ENCODE measurements at places on chromosomes 12 and 14.

DNA sequence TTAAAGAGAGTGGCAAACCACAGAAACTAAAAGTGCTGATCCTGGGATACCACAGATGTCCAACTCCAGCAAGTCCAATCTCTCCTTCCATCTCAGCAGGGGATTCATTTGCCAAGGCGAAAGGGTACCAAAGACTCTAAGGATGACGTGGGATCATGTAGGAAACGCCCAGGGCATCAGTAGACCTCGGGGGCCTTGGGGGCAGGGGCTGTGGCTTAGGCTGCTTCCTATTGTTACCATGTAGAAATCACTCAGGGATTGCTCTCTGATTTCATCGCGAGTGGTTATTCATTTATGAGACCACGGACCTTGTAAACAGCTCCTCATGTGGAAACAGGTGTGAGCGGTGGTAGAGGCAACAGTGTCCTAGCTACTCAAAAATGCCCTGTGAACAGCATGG is 149.3 kb upstream of the FKBP4 start:
- DNase-seq = no peak

- no peak for DNase-seq
These were observed 122.0 kb downstream of the AACS start for GRCh38 chr12:125187148-125187745.

GRCh38 chr12:1384910-1385309 is 209.5 kb downstream of the FBXL14 start:
- no peak for DNase-seq

DNA sequence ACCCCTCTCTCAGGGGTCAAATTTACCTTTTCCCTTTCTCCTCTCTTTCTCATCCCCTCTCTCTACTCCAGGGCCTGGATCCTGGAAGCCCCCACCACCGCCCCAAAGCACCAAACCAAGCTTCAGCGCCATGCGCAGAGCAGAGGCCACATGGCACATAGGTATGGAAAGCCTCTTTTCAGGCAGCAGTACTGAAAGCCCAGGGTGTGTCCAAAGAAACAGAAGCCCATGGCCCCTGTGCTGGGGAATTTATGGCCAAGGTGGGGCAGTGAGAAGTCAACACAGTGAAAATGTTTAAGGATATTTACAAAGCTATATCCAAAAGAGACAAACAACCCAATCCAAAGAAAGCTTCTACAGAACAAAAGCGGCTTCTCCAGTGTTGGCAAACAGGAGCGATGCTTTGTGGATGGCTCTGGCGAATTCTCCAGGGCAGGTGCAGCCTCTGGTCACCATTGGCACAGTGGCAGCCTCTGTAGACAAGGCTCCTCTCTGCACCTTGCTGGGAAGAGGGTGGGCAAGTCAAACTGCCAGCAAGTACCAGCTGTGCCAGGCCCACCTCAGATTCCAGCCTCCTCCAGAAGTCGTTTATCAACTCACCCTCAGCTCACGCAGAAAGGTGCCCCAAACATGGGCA is 4.7 kb upstream of the CPNE6 start:
- DNase-seq = no peak

DNA sequence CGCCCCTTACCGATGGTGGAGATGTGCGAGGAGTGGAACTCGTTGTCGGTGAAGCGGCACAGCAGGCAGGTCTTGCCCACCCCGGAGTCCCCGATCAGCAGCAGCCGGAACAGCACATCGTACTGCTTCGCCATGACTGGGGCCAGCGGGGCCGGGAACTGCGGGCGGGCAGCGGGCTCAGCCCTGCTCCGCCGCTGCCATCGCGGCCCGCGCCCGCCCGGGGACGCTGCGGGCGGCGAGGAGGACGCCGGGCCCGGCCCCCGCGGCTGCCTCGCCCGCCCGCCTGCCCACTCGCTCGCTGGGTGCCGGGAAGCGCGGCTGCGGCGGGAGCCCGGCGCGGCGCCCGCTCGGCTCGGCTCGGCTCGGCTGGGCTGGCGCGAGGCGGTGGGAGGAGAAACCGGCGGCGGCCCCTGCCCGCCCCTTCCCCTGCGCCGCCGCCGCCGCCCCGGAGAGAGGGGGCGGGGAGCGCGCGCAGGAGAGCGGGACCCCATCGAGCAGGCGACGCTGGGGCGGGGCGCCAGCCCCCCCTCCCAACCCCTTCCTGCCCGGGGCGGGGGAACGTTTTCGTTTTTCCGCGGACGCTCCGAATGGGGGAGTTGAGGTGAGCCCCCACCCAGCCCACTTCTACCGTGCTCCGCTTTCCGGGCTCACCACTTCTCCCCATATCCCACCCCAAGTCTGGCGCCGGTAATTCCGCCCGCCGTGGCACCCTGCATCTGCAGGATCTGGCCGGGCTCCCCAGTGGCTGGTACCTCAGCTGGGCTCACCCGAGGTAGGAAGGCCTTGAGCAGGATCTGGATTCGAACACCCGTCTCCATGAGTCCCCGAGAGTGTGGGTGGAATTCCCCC is at the start of gene RAB15:
Gene RAB15, minus strand, starts transcription at position 394 of the 849 bp plus-strand sequence. Its CDS starts 260 bp downstream, at position 134.
- no peak for DNase-seq

- DNase-seq = no peak
These were observed 57.0 kb downstream of the ZNF664 start for GRCh38 chr12:124030008-124030407.

GRCh38 chr14:82779301-82779700 is 1245.6 kb upstream of the SEL1L start:
- DNase-seq = no peak

- DNase-seq = no peak
These were observed 41.0 kb downstream of the BDKRB1 start for GRCh38 chr14:96297000-96297399.

DNA sequence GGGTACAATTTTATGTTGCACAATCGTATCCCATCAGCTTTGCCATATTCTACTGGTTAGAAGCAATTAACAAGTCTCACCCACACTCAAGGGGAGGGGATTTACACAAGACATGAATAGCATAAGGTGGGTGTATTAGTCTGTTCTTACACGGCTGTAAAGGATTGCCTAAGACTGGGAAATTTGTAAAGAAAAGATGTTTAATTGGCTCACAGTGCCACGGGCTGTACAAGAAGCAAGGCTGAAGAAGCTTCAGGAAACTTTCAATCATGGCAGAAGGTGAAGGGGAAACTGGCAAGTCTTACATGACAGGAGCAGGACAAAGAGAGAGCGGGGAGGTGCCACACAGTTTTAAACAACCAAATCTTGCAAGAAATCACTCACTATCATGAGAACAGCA is 231.8 kb upstream of the AMIGO2 start:
- DNase-seq = no peak

GRCh38 chr12:96302687-96303310 is 97.4 kb downstream of the CDK17 start:
- DNase-seq = no peak

GRCh38 chr12:123120452-123121166 is 30.3 kb downstream of the PITPNM2 start:
- no peak for DNase-seq

- no peak for DNase-seq
These were observed 124.2 kb downstream of the DENND5B start for GRCh38 chr12:31466768-31467167.

- peak; percentile 59 for DNase-seq
These were observed 67.7 kb upstream of the TBX3 start for GRCh38 chr12:114751712-114752111.

GRCh38 chr14:91396959-91397815 is 20.4 kb downstream of the CCDC88C start:
- DNase-seq = no peak

- DNase-seq = no peak
These were observed 11.1 kb upstream of the INF2 start for GRCh38 chr14:104678346-104678745.

DNA sequence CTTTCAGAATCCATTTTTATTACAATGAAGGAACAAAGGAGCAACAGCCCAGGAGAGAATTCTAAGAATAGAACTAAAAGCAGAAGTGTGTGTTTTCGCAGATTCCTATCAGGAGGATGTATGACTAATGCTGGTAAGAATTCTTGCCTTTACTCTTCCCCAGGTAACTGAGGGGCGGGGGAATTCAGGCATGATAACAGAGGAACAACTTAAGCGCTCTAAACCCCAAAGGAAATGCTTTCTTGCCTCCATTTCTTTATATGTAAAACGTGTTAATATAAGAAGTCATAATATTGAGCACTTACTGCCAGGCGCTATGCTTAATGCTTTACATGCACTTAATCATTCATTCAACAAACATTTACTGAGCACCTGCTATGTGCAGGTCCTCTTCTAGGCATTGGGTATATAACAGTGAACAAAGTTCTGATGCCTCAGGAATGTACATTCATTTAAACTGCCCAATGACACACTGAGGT is 4.5 kb downstream of the HCAR1 start:
- peak; percentile 25 for DNase-seq

- DNase-seq = no peak
These were observed 17.8 kb upstream of the BCL7A start for GRCh38 chr12:122003651-122004611.

DNA sequence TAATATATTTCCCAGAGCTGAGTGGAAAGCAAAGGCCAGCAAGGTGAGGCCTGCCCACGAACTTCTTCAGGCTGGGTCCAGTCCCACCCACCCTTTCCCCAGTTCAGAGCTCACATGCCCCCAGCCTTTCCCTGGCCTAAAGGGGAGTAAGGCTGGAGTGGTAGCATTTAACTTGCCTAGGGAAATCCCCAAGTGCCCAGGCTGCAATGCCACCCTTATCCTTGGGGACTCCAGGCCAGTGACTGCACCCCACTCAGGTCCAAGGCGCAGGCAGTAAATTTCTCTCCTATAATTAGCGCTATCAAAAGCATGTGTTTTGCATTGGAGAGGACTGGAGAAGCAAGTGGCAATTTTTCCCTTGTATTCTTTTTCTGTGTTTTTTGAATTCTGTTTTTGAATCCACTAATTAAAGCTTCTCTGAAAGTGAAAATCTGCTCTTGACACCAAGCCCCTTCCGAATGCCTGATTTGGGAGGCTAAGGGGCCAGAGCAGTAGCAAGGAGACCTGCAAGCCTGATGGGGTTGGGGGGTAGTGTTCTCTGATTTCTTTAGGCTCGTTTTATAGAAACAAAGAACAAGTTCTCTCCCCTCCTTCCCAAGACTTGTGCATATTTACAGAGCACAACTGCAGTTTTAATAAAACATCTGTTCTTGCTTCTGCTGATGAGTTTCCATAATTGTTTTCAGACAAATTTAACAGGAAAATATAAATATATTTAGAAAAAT is 3.5 kb upstream of the HOXC6 start:
- DNase-seq = no peak

DNA sequence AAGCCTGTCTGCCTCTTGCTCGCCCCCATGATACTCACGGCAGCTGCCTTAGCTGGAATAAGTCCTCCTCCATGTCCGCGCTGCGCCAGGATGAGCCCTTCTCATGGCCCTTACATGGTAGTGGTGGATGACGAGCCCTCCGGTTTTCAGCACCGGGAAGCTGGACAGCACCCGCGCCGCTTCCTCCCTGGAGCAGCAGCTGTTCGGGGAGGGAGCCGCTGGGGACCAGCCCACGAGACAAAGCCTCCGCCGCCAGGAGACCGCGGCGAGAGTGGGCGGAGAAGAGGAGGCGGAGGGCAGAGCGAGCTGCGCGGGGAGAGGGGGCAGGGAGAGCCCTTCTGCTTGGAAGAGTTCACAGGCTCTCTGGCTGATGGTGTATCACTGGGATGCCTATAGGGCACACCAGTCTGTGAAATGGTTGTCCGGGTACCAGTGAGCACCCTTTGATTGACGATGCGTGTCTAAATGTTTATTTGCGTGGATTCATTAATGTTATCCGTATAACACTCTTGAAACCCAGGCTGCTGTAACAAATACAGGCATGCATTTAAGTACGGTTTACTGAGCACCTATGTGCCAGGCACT is at the start of gene SVOP:
Gene SVOP, minus strand, starts transcription at position 273 of the 585 bp plus-strand sequence. Its CDS starts 200 bp downstream, at position 73.
- peak; percentile 48 for DNase-seq

GRCh38 chr12:13980538-13981295 is 685 bp downstream of the GRIN2B start:
- no peak for DNase-seq
